ENCODE measurements at places on chromosomes 11 and 22. TPM values are rescaled to one million over a fixed set of nuclear protein-coding genes. Genes with fewer than 3 reads are reported as not detected.

PATE1 gene
- not detected for total RNA-seq

CD248 gene
- 5.1 TPM for total RNA-seq

PIH1D2 gene
- total RNA-seq: 1.3 TPM

SERPIND1 gene
- total RNA-seq: not detected

BCO2 gene
- 1.5 TPM for total RNA-seq

HOATZ gene
- not detected for total RNA-seq

MMP13 gene
- under 0.01 TPM for total RNA-seq

PDE2A gene
- total RNA-seq: 2.0 TPM

APOL5 gene
- total RNA-seq: not detected

SULT4A1 gene
- total RNA-seq: not detected

NLRP14 gene
- under 0.01 TPM for total RNA-seq

B4GALNT4 gene
- 10.5 TPM for total RNA-seq

MUC5AC gene
- total RNA-seq: not detected

WT1 gene
- under 0.01 TPM for total RNA-seq

MED15 gene
- 82.9 TPM for total RNA-seq

PPP6R3 gene
- total RNA-seq: 204 TPM

HEPHL1 gene
- under 0.01 TPM for total RNA-seq

CCDC179 gene
- not detected for total RNA-seq

ALDH3B1 gene
- 19.3 TPM for total RNA-seq

LIPT2 gene
- 6.5 TPM for total RNA-seq

DDIAS gene
- 17.6 TPM for total RNA-seq

CCND1 gene
- total RNA-seq: 101 TPM

All from melanocyte of skin (primary cell).